ENCODE measurements at places on chromosomes 7 and 10.
A peak's percentile ranks its signal among the peaks of the same experiment; 100 is the strongest.

DNA sequence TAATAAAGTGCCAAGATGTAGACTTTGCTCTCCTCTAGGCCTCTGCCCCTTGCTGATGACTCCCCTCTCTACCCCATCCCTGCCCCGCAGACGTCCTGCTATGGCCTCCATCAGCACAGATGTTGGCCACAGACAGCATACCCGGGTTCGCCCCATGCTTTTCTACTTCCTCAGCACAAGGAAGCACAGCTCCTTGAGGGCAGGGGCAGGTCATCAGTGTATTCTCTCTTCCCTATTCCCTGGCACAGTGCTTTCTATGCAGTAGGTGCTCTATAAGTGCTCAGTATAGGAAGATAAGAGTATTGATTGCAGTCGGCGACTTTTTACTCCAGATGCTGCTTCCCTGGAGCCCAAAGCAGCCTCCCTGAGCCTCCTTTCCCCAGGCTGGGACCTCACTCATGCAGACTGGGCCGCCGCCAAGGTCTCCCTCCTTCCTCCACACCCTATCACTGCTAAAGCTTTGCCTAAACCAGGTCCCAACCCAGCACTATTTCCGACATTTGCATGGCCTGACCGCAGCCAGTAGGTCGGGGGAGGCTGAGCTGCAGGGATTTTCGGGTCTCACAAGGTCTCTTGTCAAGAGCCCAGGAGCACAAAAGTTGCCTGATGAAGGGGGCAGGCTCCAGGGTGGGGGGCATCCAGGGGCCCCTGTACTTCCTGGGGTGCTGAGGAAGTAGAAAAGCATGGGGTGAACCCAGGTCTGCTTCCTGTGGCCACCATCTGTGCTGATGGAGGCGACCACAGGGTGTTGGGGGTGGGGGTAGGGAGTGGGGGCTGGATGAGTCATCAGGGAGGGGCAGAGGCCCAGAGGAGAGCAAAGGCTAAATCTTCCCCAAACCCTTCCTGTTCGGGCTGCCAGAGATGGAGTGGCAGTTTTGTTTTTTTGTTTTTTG is 8.0 kb downstream of the CALHM3 start:
- no peak for DNase-seq

- no peak for DNase-seq
These were observed 47.4 kb upstream of the SLC29A3 start for GRCh38 chr10:71271662-71272055.

- DNase-seq, result no peak
These were observed 30.8 kb upstream of the SCIN start for GRCh38 chr7:12539681-12540080.

DNA sequence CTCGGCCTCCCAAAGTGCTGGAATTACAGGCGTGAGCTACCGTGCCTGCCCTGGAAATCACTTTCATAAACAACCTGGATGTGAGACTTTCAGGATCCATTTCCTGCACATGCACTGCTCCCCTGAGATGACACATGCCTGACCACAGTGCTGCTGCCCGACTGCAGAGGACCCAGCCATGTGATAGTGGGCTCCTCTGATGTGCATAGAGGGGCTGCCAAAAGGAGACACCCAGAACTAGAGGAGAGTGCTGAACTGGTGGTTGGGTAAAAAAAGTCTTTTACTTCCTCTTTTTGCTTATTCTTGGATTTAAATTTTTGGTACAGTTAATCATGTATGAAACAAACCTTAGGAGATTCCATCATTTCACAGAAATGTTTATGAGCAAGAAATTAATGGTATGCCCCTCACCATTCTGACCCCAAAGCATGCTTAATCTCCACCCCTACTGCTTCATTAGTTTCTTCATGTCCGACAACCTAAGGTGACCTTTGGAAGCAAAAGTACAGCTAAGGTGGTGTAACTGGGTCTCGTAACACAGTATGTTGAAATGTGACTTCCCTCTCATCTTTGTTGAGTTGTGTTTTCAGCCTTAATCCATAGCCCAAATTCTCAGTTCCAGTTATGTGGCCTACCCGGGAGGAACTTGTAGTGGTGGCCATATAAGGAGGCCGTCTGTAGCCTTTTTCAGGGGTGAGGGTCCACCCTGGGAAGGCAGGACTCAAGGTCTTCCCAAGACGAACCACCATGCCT is 111.1 kb downstream of the RNF216 start:
- no peak for DNase-seq

GRCh38 chr10:73907841-73908517 is 3.0 kb upstream of the PLAU start:
- DNase-seq, result peak; percentile 62

- no peak for DNase-seq
These were observed 3.6 kb upstream of the IFIT1 start for GRCh38 chr10:89388806-89389205.

GRCh38 chr10:111089293-111089692 is 12.5 kb downstream of the ADRA2A start:
- no peak for DNase-seq

- no peak for DNase-seq
These were observed 55.9 kb downstream of the DLD start for GRCh38 chr7:107946881-107947280.

GRCh38 chr7:6637544-6638229 is 569 bp downstream of the ZNF316 start:
- peak; percentile 60 for DNase-seq

GRCh38 chr7:101155303-101155702 is 1.0 kb downstream of the AP1S1 start:
- DNase-seq, result no peak

DNA sequence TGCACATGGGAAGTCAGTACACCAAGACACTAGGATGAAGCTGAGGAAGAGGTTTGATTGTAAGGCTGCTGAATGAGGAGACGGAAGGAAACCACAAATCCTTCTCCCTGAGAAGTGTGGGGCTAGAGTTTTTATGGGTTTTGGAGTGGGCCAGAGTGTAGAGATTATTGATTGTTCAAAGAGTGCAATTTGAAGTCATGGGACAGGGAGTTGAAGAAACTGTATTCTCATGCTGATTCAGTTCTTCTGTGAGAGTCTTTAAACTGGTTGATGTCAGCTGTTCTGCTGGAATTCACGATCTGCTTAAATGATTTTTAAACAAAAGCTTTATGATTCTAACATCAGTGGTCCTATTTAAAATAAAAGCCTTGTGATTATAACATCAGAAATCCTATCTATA is 91.2 kb downstream of the CSTF2T start:
- no peak for DNase-seq

DNA sequence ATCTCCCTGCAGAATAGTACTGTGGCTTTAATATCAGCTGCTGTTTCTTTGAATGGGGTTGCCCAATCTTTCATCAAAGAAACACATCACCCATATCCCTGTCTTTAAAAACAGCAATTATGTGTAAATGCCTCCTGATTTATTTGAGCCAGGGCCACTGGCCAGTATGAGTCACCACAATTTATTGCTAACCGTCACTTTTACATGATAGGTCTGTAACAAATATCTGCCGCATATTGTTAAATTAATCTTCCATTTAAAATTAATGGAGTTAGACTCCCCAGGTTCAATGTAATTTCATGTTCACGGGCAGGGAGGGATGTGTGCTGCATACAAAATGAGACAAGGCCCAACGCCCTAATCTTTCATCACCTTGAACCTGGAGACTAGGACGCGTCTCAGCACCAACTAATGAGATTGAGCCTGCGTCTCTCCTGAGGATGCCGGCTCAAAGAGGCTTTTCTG is 673.4 kb downstream of the AUTS2 start:
- no peak for DNase-seq

- no peak for DNase-seq
These were observed 167.4 kb downstream of the FZD1 start for GRCh38 chr7:91431601-91432000.

GRCh38 chr7:77188731-77189437 is 10.7 kb downstream of the FGL2 start:
- DNase-seq, result no peak

DNA sequence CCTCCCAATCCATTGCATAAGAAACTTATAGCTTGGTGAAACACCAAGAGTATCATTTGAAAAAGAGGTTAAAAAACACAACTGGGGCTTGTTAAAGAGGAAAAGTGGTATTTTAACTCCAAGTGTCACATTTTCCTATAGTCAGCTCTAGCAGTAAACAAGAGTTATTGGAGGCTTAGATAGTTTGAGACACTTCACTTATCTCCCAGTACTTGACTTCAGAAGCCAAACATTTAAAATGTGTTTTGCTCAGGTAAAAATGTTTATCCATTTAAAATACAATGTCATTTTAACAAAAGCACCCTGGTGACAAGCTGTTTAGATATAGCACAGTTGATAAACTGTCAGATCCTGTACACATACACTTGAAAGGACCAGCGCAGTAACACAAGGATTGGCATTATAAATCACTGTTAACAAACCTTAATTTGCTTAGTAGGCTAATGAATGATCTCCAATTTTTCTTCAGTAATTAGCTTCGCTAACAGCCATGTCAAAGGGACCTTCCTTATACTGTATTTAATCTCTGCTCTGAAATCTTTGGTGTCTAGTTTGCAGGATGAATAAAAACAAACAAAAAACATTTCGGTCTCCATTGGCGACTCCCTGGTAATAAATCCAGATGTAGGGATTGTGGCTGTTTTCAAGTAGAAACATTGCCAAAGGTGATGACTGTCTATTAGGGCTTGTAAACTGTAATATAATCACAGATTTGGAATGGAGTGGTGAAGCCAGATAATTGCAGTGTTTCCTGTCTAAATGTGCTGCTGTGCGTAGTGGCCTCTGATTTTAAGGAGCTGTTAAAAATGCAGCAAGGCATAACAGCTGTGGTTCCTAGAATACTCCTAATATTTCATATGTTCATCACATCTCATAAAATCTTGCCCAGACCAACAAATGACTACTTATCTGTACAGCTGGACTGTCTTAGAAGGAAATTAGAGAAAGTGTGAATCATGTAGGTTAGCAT is 545.1 kb downstream of the AUTS2 start:
- no peak for DNase-seq

DNA sequence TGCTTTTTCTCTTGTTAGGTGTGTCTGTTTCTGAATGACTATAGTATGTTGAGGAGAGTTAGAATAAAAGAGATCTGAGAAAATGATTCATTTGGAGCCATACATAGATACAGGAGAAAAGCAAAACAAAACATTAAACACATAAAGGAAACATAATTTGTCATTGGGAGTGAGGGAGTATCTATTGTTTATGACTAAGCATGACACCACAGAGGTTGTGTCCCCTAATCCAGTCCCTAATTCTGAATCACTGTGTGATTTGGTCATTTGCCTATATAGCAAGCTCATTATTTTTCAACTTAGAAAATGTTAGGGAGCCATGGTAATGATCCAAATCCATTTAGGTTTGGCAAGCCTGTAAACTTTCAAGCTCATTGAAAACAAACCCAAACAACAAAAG is 132.3 kb upstream of the BMPER start:
- DNase-seq, result no peak

- DNase-seq, result no peak
These were observed 828 bp upstream of the CFAP70 start for GRCh38 chr10:73359492-73359891.

DNA sequence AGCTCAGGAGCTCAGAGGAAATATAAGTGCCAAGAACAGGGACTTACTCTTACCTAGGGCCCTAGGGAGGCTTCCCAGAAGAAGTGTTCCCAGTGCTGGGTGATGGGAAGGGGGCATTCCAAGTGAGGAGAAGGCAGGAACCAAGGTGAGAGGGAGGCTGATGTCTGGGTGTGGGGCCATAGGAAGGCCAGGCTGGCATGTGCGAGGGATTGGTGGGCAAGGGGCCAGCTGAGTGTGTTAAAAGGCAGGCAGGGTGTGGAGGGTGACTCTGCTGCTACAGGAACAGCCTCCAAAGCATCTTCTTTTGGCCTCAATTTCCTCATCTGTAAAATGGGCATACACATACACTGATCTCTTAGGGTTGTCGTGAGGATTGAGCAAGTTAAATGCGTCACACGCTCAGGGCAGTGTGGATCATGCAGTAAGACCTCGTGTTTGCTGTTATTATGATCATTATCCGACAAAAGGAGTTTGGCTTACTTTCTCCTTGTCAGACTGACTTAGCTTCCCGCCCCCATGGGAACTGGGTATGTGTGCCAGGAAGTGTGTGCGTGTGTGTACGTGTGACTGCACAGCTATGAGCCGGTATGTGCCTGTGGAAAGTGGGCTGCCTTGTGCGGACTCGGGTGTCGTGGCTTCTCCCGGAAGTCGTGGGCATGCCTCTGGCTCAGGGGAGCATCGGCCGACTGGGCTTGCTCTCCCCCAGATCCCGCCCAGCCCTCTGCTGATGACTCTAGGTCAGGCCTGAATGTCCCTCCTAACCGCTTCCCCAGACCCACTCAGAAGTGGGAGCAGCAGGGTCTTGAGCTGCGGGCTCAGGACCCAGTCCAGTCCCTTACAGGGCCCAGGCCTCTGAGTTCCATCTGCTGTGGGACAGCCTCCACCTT is 59.6 kb downstream of the NEURL1 start:
- DNase-seq, result no peak

DNA sequence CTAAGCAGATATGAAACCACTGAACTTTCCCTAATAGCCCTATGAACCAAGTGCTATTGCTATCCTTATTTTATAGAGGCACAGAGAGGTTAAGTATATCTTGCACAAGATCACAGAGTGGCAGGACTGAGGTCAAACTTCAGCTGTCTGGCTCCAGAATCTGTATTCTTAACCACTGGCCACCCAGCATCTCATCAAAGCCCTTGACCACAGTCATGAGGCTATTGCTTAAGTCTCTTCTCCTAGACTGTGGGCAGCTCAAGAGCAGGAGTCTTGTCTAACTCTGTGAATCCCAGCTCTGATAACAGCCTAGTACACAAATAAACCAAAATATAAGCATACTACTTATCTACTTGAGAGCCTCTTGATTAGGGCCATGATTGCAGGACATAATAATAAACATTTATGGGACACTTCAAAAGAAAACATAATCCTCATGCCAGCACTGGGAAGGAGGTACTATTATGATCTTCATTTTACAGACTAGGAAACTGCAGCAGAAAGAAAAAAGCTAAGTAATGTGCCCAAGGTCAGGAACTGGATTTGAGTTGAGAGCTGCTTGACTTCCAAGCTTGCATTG is 22.4 kb upstream of the SMC3 start:
- DNase-seq, result peak; percentile 48

GRCh38 chr10:20091698-20092097 is 275.5 kb downstream of the PLXDC2 start:
- DNase-seq, result no peak

GRCh38 chr7:143269251-143269650 is 6.0 kb downstream of the GSTK1 start:
- DNase-seq, result no peak

DNA sequence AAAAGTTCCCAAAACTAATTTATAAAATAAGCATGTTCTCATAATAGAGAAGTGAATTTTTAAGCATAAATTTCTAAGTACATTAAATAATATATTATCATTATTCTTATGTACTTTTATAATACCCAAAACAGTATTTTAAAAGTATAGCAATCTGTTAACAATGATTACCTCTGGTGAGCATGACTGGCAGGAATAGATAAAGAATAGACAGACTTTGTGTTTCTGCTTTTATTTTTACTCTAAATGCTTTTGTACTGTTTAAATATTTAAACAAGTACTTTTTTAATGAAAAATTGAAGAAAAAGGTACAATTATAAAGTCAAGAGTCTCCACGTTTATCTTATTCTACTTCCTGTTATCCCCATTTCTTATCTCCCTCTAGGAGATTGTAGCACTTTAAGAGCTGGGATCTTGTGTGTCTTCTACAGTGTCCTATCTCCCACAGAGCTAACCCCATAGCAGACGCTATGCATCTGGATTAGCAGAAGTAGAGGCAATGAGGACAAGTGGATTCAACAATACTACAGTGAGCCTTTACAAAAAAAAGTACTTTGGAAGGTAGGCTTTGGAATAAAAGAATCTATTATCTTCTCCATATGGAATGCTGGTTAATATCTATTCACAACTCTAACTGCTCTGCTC is 42.9 kb downstream of the IDE start:
- no peak for DNase-seq

Data from adipocyte (in vitro differentiated cells).